Posterior cingulate gyrus (tissue), 11 donors: ENCODE measurements at places on chromosomes 4 and X.

DNA sequence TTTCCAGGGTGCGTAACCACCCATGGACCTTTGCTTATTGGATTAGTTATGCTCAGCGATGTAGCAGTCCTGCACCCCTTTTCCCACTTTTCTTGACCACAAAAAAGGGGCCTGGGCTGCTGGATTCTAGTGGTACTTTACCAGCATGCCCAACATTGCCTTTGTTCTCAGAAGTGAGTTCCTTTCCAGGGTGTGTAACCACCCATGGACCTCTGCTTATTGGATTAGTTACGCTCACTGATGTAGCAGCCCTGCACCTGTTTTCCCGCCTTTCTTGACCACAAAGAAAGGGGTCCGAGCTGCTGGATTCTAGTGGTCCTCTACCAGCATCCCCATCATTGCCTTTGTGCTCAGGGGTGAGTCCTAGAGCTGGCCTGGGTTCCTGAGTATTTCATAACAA, 138.2 kb downstream of the COX18 start:
- DNase-seq = no peak

GRCh38 chrX:103626855-103627254, 1.9 kb upstream of the TCEAL1 start:
- no peak for DNase-seq

GRCh38 chr4:1982124-1983052, 26.4 kb downstream of the NELFA start:
- DNase-seq = no peak

DNA sequence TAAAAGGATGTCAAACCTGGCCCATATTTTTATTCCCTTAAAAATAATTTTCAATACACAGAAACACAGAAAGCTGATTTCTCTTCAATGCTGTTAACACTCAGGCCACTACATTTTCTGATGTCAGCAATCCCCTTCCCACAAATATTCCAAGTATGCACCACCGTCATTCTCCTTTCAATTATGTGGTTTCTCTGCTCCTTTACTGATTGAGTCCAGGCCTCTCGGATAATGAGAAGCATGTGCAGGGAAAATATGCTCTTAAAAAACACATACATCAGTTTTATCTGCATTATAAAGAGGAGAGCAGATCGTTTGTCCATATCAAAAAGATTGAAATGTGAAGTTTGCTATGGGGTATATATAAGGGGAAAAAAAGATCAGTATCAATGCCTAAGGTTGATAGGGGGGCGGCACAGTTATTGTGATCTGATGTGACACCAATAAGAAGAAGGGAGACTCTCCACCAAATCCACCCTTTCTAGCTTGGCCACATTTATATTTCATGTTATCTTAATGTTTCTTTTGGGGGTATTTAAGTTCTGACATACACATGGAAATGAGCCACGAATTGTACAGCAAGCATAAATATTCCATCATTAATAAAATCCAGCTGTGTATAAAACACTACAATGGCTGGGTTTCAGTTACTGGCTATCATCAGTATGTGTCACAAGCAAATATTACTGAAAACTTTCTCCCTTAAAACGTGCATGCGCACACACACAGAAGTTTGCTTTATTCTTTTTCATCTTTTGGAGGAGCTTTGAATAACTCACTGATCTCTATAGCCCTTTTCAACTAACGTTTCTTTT, 6.4 kb downstream of the AMOT start:
- no peak for DNase-seq

GRCh38 chr4:99998062-99998867, 48.2 kb upstream of the H2AZ1 start:
- no peak for DNase-seq

DNA sequence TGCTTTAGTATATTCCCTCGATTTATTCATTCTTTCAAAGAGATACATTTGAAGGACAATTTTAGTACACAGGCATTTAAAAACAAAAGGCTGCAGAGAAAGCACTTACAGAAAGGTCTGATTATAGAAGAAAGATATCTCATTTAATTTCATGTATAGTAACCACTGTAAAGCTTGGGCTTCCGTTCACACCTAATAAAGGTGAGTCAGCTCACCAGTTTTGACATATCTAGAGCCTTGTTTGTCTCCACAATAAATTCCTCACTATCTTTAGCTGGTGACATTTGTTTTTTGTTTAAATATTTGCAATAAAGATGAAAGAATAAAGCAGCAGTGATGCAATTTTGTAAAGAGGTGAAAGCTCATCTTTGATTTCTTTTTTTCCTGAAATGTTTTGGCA, 1.1 kb upstream of the EPHA5 start:
- no peak for DNase-seq

DNA sequence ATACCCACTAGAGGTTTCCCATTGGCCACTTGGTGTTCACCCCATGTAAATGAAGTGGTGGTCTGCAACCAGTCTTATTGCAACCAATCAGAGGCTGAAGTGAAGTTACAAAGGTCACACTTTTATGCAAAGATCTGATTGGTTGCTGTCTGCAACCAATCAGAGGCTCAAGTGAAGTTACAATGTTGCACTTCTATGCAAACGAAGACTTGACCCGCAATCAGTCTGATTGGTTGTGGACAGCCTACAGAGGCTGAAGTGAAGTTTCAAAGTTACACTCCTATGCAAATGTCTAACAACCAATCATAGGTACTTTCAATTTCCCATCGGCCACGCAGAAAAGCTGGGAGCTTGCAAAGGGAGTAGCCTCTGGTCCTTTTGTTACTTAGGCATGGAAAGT, 22.3 kb upstream of the XPNPEP2 start:
- DNase-seq = no peak

- DNase-seq = no peak
Observed at GRCh38 chr4:67658302-67658701, 42.7 kb downstream of the UBA6 start.

GRCh38 chrX:22136711-22137110, 104.6 kb downstream of the PHEX start:
- no peak for DNase-seq

- DNase-seq = peak; percentile 42
Observed at GRCh38 chr4:88722276-88722780, 24.7 kb upstream of the NAP1L5 start.

GRCh38 chr4:78776729-78777575, 802 bp downstream of the BMP2K start:
- peak; percentile 92 for DNase-seq

DNA sequence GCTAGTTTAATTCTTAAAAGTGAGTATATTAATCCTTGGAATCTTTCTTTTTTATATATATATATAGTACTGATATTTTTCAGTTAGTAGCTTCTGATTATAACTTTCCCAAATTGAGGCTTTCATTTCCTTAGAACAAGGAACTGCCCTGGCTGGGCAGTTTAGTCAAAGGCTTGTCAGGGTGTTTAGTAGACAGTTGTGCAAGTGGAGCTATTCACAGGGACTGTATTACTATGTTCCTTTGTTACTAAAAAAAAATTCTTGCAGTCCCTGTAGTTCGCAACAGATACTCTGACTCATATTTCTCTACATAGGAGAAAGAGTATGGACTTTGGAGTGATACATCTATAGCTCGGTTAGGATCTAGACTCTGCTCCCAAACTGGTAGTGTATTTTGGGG, 20.8 kb downstream of the USO1 start:
- no peak for DNase-seq

GRCh38 chr4:151887031-151887815, 126.4 kb upstream of the GATB start:
- no peak for DNase-seq

DNA sequence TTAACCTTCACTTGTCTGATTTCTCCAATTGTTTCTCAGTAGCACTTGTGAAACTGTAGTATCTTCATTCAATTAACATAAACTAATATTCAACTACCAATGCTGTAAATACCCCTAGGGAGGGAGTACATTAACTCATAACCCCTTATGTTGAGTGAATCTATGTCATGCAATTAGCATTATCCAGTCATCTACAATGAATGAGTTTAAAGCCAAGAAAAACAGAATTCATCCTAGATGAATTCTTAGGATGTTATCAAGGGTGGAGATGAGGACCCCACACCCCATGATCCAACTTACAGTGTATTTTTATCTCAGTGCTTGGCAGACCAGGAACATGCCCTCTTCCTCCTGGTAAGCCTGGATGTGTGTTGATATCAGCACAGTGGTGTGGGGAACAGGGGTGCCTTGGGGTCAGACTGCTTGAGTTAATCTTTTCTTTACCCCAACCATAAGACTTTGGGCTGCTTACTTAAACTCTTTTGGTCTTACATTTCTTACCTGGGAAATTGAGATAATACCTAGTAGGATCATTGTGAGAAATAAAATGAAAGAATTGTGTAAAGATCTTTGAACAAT, 62.1 kb upstream of the SCOC start:
- DNase-seq = no peak

DNA sequence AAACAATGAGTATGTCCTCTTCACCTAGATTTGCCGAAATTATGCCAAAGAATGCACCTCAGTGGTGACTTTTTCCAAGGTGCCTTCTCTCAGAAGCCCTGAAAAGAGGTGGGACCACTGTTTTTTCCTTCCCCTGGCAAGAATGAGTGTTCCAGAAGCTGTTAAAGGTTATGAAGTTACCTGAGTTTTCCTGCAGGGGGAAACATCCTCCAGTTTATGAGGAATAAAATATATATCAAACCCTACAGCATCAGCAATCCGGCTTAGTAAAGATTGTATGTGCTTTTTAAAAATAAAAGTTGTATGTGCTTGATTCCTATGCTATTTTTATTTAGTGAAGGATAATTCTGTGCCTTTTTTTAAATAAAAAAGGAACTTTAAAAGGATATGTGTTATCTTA, 73.3 kb downstream of the RBM46 start:
- DNase-seq = no peak

DNA sequence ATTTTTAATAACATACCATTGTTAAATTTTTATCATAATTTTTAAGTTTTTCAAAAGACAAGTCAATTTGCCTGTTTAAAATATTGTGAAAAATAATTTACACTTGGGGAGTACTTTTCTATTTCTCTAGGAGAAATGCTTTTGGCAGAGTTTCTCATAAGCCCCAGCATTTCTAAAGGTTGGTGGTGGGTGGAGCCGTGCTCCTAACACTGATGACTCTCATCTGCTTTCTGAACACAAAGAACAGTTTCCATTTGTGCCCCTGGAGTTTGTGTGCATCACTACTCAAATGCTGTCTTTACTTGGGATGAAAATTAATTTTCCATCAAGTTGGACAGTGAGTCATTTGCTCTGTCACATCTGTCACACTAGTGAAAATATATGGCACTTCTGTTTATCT, 57.6 kb downstream of the TNIP2 start:
- no peak for DNase-seq

GRCh38 chr4:139834981-139835391, 169.4 kb downstream of the MGST2 start:
- DNase-seq = no peak

DNA sequence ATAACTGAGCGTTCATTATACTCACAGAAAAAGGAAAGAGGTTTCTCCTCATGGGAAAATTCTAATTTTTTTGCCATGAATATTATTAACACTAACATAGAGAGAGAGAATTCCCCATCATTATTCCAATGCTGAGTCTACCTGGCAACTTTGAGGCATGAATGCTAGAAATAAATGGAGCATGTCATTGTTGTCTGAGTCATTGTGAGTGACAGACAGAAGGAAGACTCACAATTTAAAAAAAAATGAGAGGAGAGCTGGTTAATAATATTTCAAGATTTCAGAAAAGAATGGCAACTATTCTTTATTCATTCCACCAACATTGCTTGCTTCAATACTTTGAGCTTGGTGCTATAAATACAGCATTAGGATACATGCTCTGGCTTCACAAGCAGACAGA, 170.4 kb upstream of the HS3ST1 start:
- DNase-seq = no peak

DNA sequence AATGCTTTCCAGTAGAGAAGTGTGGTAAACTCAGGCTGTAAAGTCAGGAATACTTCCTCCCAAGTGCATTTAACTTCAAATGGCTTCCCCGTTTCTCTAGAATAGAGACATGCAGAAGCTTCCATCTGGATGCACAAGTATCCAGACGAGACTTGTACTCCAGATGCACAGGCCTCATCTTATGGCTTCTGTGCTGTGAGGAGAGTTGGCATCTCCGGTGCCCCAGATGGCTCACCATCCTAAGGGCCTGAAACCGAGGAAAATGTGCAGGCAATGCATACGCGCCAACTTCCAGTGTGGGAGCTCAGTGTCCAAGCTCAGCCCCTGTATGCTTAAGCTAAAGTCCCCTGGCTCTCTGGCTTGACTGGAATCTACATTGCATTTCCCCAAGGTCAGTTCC, 184.0 kb upstream of the TBL1X start:
- DNase-seq = no peak

DNA sequence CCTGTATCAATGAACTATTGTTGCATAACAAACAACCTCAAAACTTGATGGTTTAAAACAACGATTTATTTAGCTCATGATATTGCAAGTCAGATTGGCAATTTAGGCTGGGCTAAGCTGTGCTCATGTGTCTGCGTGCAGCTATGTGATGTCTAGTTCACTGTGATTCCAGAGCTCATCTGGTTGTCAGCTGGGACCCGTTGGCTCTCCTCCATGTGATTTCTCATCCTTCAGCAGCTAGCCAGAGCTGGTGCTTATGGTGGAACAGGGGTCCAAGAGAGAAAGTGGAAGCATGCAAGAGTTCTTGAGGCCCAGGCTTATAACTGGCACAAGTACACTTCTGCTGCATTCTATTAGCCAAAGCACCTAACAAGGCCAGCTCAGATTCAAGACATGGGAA, 28.8 kb upstream of the TRPC3 start:
- no peak for DNase-seq

- no peak for DNase-seq
Observed at GRCh38 chr4:147088146-147088545, 142.5 kb upstream of the TTC29 start.

GRCh38 chrX:18166068-18166467, 54.6 kb downstream of the BEND2 start:
- DNase-seq = no peak
